ENCODE measurements at places on chromosomes 11 and 22.

- DNase-seq: no peak
Observed at GRCh38 chr11:61901397-61901796, 10.1 kb upstream of the FADS3 start.

GRCh38 chr11:26948881-26949280, 45.0 kb upstream of the FIBIN start:
- no peak for DNase-seq

- DNase-seq: no peak
Observed at GRCh38 chr22:37376643-37377042, 50.6 kb downstream of the ELFN2 start.

DNA sequence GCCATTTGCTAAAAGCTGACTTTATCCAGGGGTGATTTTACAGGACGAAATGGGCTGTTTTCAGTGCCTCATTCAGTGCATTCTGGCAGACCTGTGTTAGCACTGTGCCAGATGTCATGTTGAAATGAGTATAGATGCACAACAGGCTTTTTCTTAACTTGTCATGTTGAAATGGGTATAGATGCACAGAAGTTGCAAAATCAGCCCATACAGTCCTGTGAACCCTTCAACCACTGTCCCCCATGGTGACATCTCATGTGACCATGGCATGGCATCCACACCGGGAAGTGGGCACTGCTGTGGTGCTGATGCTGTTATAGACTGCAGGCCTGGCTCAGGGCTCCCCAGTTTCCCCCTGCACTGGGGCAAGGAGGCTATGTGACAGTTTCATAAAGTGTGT, 2.5 kb downstream of the TALDO1 start:
- DNase-seq: no peak

DNA sequence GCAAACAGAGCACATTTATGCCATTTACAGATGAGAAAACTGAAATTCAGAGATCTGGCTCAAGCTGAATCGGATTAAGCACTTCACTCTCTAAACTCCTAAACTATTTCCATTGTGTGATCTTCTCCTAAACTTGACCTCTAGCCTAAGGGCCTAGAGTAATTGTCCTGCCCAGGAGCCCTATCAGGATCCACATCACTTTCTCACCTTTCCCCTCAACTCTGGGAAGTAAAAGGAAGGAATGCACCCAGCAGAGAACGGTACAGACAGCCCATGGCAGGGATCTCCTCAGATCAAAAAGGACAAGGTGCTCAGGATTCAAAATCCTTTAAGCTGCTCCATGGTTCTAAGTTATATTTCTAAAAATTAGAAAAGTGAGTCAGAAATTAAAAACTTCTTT, 102.7 kb downstream of the ABTB2 start:
- no peak for DNase-seq

GRCh38 chr11:64843686-64844329, 645 bp downstream of the CDC42BPG start:
- no peak for DNase-seq

DNA sequence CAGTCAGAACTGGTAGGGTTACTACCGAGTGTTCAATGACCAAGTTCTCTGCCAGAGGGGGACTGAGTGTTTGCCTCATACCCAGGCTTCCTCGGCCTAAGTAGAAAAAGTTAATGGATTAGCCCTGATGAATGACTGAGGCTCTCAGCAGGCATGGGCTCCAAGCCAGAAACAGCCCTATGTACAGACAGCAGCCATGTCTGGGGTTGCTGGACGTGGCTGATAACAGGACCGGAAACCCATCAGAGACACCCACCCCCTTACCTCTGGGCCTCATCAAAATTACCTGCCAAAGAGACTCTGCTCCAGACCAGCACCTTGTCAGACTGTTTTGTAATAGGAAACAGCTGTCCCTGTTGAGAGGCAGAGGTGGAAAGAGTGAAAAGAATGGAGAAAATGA, 351.4 kb downstream of the ETS1 start:
- no peak for DNase-seq

GRCh38 chr11:31780480-31780971, 30.6 kb downstream of the PAX6 start:
- no peak for DNase-seq

DNA sequence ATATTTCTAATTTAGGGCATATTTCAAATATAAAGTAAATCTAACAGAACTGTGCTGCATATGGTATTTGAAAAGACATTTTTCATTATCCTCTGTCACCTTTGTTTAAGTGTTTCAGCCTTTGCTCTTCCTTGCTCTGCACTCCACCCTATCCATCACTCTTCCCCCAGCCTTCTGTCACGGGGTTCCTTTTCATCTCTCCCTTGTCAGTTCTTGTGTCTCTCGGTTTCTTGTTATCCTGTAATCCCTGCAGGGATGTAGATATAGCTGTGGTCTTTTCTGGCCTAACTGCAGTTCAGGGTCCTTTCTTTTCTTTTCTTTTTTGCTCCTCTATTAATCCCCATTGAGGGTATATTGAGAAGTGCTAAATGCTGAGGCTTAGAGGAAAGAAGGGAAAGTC, 261.9 kb downstream of the DCDC1 start:
- no peak for DNase-seq

Data from fibroblast of skin of left biceps (primary cell).